ENCODE measurements at places on chromosomes 2 and 18.

- DNase-seq, result no peak
Observed at GRCh38 chr2:238106339-238106697, 6.2 kb downstream of the ESPNL start.

DNA sequence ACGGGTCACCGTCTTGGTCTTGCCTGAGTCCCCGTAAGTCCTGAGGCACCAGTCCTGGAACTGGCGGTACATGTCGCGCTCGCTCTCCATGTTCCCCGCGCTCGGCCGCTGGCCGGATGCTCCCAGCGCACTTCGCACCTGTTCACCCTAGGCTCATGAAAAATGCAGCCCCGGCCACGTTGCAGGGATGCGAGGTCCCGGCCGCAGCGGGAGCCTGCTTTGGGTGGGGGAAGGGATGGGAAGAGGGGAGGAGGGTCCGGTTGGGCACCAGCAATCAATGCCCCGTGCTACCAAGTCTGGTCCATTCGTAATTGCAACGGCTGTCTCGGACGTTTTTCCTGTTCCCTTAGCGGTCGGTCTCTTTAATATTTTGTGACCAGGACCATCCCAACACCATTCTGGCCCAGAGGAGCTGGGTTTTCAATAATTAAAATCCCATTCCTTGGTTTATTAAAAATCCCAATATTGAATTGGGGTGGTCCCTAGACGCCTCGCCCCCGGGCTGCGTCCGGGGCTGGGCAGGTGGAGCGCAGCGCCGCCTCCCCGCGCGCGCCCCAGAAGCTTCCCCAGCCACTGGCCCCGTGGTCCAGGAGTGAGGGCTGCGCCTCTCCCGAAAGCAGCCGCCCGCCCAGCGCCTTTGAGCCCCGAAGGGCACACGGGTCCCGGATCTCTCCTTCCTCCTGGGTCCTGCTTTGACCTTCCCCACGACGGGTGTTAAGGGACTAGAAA lies 1.4 kb downstream of the NOL4 start:
- no peak for DNase-seq

GRCh38 chr2:190891889-190892288 lies 11.3 kb downstream of the GLS start:
- no peak for DNase-seq

GRCh38 chr2:100008956-100009355 lies 133.4 kb downstream of the AFF3 start:
- no peak for DNase-seq

DNA sequence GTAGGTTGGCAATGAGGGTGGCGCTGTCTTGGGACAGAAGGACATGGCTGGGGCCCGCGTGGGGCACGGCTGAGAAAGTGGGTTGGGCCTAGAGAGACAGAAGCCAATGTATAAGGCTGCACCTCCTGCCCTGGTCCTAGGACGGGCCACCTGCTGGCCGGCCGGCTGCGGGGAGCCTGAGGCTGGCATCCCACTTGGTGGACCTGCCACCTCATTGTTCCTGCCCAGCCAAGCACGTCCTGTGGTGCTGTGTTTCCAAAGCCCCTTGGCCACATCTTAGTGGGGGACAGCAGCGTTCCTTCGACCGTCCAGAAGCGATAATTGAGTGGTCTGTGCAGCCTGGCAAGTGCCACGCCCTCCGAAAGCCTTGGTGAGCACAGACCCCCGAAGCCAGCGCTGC lies 223.9 kb downstream of the LDLRAD4 start:
- no peak for DNase-seq

DNA sequence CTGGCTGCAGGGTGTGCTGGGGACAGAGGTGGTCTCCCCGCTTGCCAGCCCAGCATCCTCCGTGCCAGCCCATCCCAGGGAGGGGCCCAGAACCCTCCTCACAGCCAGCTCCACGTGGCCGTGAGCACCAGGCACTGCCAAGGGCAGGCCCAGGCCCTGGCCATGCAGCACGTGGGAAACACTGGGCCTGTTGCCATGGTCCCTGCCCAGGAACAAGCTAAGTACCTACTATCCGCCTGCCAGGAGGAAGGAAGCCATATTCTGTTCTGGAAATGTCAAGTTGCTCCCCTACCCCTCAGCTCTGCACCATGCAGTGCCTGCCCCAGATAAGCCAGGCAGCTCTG lies 250.6 kb downstream of the CYP26B1 start:
- DNase-seq, result no peak

- no peak for DNase-seq
Observed at GRCh38 chr18:71301596-71301995, 1012.8 kb downstream of the SOCS6 start.

GRCh38 chr2:55843096-55843993 lies 80.2 kb downstream of the EFEMP1 start:
- no peak for DNase-seq

DNA sequence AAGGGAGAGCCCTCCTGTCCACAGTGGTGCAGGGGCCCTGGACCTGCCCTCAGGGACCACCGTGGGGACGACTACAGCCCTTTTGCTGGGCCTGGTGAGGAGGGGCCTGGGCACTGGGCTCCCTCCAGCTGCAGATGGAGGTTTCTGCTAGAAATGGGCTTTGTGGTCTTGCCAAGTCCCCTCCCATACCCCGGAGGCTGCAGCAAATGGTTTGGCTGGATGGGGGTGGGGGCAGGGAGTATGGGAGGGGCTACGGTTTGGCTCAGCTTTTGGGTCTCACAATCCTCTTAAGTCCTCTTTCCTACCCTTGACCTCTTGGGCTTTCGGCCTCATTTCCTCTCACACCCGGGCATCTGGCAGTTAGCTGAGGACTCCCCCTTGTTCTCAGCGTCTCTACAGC lies 21.7 kb downstream of the TET3 start:
- no peak for DNase-seq

DNA sequence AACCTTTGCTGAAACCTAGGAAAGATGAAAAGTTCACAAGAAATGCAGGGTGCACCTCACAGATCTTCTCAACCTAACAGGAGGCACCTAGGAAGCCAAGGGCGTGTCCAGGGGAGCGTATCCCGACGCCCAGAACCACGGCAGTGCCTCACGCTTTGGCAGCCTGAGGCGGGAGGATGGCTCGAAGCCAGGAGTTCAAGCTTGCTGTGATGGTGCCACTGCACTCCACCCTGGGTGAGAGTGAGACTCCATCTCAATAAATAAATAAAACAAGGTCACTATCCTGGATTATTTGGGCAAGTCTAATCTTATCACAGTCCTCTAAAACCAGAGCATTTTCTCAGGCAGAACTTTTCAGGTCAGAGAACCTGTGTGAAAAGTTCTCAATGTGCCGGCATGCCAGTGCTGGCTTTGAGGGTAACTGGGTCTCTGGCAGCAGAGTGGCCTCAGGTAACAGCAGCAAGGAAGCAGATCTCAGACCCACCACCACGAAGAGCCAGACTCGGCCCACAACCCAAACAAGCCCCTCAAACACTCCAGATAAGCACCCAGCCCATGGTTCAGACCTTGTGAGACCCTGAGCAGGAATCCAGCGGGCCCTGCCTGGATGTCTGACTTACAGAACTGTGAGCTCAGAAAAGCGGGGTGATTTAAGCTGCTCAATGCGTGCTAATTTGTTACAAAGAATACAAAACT lies 11.7 kb downstream of the HSBP1L1 start:
- DNase-seq, result no peak

GRCh38 chr2:5742126-5742525 lies 49.9 kb downstream of the SOX11 start:
- DNase-seq, result no peak

DNA sequence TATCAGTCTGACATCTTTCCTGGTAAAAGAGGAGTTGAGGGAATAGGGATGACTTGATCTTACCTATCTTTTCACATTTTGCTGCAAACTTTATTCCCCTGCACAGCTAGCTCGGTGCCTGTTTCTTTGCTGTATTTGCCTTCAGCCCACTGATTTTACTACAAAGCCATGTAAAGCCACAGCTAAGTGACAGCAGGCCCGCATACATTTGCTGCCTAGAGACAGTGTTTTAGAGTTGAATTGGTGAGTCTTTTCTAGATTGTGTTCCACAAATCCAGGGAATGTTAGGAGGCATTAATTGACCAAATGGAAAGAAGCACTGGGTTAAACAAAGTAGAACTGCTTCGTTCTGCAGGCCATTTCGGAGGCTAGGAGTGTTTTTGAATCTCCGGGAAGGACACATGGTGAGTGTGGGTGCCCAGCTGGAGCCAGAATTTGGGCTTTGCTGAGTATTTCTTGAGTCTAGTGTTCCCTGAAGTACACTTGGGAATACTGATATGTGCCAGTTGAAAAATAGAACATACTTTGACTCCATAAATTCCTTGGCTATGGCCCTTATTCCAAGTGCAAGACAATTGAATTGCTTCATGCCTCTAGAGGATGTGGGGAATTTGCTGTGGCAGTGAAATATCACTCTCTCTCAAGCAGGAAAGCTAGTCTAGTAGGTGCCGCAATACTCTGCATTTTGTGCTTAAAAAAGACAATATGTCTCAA lies 329.8 kb downstream of the PTPRM start:
- no peak for DNase-seq
